Adipocyte (in vitro differentiated cells): ENCODE measurements at places on chromosomes 1 and 21.

DNA sequence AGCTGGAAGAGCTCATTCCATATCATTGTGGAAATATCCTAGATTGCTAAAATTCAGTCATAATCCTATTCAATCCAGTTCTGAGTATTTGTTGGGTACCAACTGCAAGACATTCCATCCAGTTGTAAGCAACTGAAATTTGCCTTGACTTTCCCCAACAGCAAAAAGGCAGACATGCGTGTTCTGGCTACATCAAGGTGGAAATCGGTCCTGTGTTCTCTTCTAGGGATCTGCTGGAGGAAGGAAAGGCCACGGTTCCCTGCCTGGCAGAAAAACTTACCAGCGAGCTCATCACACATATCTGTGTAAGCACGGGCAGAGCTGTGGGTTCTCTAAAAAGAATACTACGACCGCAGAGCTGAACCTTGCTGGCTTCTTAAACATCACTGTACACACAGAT lies 17.5 kb downstream of the MX1 start:
- DNase-seq: no peak

DNA sequence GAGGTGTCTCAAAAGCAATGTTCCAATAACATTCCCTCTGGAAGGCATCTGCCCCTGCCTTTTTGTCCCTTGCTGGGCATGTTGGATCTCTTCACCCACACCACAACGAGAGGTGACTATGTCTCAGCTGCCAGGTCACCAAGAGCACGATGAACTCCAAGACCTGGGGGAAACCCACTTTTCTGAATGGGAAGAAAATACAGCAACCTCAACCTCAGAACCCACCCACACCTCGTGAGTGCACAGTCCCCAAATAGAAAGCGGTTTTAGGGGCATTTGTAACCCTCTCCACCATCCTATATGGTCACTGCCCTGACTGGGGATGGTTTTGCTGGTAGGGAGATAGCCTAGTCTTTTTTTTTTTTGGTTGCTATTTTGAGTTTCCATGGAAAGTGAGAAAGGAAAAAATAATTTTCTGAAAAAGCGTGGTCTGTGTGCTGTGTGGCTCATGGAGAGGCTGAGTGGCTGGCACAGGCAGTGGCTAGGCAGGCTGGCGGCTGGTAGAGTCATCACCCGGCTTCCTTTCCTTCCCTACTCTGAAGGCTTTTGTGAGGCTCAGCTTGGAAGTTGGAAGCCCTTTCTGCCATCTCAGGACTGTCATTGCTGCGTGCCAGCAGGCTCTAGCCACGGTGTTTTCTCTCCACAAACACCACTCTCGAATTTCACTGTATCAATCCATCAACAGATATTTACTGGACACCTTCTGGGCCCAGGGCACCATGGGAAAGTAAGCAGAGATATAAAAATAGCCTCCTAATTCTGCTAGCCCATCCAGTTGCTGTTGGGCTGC lies 15.8 kb downstream of the TSPAN2 start:
- DNase-seq: no peak

GRCh38 chr1:208510192-208510952 lies 266.2 kb upstream of the PLXNA2 start:
- peak; percentile 94 for DNase-seq

GRCh38 chr1:9475061-9475627 lies 64.1 kb upstream of the SLC25A33 start:
- no peak for DNase-seq

DNA sequence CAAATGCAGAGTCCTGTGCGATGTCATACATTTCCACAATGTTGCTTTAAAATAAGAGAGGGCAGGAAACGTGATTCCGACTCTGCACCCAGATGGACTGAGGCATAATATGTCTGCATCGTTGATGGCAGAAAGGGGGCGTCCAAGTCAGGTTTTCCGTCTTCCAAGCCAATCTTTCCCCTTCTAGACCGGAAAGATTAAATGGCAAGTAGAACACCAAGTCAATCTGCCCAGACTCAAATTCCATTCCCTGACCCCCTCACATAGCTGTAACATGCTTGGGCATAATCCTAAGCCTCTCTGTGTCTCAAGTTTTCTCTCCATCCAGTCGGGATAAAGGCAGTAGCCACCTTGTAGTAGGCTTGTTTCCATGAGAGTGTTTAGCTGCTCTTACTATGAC lies 14.4 kb downstream of the PCP4 start:
- DNase-seq: no peak

GRCh38 chr1:172778456-172779455 lies 119.9 kb downstream of the FASLG start:
- peak; percentile 10 for DNase-seq

DNA sequence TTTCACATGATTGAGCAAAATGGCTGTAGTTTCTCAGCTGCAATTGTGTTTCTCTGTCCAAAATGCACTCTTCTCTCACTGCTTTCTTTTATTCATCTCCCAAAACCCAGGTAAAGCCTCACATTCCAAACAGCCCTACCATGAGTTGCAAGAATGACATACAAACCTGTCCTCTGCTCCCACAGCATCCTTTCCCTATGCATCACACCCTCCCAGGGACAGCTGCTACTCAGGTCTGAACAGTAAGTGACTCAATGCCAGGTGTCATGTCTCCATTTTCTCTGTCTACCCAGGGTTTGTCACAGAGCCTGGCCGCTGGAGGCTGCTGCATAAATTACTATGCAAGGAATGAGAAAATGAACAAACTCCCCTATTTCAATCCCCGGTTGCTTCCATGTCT lies 118.5 kb downstream of the PLD5 start:
- no peak for DNase-seq

DNA sequence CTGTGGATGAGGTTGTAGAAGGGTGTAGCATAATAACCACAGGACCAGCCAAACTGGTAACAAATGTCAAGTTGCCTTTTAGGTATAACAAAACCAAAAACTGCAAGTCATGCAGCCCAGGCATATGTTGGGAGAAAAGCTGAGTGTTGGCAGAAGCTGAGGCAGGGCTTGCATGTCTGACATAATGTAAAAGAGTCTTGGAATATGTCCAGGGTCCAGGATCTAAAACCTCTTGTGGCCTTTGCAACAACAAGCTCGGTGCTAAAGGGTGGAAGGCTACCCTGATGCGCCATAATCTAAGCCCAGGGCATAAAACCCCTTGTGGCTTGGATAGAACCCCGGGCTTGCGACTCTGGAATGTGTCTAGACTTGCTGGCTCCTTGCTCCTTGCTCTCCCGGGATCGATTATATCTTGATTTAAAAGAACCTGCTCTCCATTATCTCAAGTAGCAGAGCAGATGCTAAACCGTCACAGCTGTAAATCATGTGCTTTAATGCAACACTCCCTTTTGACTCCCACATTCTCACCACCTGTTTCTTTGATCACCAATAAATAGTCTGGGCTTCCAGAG lies 26.5 kb upstream of the SLC35A3 start:
- DNase-seq: peak; percentile 80

DNA sequence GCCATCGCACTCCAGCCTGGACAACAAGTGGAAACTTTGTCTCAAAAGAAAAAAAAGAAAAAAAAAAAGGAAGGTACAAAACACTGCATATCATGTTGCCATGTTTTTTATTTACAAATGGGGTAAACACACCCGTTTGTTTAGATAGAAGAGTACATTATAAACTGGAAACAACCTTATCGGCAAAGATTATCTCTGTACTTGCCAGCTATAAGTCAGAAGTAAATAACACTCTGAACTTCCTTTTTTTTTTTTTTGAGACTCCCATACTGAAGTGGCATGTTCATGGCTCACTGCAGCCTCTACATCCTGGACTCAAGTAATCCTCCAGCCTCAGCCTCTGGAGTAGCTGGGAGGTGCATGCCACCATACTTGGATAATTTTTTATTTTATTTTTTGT lies 21.9 kb downstream of the USP48 start:
- no peak for DNase-seq

GRCh38 chr1:79497193-79497773 lies 490.8 kb upstream of the ADGRL4 start:
- peak; percentile 79 for DNase-seq

GRCh38 chr1:64983110-64983509 lies 16.8 kb upstream of the JAK1 start:
- DNase-seq: peak; percentile 93

GRCh38 chr1:117188170-117188815 lies 22.4 kb downstream of the VTCN1 start:
- peak; percentile 45 for DNase-seq

DNA sequence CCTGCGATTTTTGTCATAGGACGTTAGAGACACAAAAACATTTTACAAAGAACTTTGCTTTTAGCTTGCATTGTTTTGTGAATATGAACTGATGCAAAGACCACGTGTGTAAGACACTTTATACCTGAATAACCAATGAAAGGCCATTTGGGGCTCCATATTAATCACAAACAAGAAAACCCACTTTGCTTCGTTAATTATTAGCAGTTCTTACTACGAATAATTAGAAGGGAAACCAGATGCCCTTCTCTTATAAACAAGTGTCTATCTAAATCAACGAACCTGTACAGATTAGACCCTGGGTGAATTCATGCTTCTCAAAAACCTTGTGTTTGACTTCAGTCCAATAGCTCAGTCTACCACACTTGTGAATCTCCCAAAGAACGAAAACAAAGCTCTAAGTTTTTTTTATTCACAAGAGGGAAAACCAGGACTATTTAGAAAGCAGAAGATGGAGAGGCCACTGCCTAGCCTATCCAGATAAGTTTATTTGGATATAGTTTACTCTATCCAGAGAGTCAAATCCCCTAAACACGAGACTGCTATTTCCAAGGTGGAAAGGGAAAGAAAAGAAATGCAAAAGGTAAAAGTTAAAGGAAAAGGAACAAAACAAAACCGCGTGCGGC lies 897 bp downstream of the CYYR1 start:
- peak; percentile 2 for DNase-seq

DNA sequence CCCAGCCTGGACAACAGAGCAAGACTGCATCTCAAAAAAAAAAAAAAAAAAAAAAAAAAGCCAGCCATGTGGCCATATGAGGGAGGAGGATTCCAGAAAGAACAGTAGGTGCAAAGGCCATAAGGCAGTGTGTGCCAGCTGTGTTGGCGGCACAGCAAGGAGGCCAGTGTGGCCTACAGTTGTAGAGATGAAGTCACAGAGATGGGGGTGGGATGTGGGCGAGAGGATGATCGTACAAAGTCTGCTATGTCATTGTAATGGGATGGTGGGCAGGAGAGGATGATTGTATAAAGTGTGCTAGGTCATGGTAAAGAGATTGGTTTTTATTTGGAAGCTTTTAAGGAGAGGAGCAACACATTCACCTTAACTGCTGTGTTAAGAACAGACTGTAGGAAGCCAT lies 9.8 kb upstream of the CR1 start:
- no peak for DNase-seq

- no peak for DNase-seq
These were observed 14.5 kb upstream of the GJB5 start for GRCh38 chr1:34740161-34740868.
